Fibroblast of skin of left quadriceps (primary cell): ENCODE measurements at places on chromosomes 12 and 14.

DNA sequence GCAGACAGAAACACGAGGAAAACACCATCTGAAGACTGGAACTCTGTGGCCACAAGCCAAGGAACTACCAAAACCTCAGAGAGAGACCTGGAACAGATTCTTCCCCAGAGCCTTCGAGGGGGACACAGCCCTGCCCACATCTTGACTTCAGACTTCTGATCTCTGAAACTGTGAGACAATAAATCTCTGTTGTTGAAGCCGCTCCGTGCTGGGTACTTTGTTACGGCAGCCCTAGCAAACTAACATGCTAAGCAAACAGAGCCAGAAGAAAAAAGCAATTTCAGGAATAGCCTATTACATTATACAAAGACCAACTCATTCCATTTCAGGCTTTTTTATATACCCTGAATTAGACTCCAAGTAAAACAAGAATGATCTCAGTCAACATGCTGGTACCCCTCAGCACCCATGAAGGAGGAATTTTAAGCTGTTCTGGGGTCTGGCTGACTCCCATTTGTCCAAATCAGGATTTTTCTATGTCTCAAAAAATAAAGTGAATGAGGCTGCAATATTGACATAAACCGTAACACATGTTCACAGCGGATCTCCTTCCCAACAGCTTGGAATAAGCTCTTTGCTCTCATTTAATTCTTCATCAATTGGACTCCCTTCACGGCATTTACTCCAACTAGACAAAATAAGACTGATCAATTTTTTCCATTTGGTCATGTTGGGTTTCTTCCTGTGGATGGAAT, 190.1 kb downstream of the FOXN3 start:
- peak; percentile 25 for DNase-seq

DNA sequence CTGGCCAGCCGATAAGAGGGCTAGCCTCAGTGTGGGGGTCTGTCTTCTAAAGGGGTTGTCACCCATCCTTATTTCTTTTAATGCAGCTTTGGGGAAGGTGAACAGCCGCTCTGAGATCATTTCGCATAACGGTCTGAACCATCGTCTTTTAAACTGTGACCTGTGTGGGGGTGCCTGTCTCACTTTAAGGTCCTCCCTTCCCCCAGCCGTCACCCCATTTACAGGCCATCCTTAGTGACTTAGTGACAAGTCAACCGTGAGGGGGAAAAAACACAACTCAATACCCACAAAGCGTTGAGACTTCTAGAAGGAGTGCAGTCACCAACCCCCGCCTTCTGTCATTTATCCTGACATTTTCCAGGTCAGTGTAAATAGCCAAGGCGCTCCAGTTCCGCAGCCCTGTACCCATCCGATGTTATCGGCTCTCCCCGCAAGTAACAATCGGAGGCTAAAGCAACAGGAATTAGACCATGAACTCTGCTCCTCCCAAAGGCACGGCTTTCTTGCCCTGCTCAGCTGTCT, 505 bp upstream of the DENND5B start:
- DNase-seq = no peak

DNA sequence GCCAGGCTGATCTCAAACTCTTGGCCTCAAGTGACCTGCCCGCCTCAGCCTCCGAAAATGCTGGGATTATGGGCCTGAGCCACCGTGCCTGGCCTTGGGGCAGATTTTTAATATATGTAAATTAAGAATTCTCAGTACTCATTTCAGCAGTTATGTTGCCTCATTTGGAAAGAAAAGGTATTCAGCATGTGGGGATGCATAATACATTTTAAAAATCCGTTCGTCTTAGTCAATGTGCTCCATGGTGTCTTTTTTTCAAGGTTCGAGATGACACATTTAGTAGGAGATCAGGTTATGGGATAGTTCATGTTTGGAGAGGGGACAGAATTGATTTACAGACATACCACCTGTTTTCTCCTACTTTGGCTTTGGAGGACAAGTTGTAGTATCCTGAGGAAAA, 10.2 kb downstream of the SYNE2 start:
- no peak for DNase-seq

DNA sequence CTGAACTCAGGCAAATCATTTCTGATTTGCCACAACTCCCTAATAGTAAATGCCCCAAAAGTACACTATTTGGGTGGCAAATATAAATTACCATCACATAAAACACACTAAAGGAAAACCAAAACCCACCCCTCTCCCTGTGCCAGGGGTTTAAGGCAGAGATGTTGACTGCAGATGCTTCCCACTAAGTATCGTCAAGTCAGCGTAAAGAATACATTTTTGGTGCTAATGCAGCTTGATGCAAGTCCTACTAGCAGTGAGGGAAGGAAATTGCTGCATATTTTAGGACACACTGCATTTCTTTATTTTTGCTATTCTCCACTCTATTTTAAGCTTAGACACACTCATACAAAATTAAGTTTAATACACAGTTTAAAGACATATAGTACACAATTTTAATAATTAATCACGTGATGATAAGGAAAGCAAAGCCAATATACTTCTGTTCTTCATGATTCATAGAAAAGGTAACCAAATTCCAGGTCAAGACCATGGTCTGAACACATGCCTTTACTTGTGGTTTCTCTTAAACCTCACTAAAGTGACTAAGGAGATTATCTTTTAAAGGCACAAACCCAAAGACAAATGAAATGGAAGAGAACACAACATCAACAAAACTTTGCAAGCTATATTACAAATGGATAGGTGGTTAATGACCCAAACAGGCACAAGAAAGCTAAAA, 162.2 kb downstream of the STXBP6 start:
- DNase-seq = no peak

DNA sequence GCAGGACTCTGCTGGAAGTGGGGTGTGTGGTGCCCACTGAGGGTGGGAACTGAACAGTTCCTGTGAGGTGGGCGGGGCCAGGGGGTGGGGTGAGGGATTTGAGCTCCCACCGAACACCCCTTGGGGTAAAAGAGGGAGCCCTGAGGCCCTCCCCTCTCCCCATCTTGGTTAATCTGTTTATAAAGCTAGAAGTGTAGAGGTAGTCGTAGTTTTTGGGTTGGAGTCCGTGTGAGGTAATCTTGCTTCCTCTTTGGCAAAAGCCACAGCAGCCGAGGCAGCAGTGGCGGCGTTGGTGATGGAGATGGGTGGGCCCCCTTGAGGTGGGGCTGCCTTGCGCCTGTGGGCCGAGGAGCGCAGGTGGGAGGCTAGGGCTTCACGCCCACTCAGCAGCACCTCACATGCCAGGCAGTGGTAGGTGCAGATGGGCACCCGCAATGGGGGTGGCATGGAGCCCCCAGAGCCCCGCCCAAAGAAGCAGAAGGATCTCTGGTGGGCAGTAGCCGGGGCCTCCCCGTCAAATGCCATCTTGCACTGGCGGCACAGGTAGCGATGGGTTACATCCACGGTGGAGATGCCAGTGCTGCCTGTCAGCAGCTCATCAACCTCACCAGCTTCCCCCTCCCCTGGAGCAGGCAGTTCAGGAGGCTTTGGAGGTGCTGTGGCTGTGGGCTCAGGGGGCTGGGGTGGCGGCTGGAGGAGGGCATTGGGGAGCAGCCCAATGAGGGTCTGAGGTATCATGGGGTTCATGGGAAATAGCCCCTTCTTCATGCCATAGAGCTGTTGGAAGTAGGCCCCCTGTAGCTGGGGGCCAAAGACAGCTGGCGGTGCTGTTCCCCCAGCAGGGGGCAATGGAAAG, 29.6 kb downstream of the ZFHX2 start:
- no peak for DNase-seq

GRCh38 chr12:101186291-101186690, 23.7 kb downstream of the SLC5A8 start:
- DNase-seq = no peak

- no peak for DNase-seq
These were observed 62.5 kb upstream of the PRICKLE1 start for GRCh38 chr12:42652048-42652447.

DNA sequence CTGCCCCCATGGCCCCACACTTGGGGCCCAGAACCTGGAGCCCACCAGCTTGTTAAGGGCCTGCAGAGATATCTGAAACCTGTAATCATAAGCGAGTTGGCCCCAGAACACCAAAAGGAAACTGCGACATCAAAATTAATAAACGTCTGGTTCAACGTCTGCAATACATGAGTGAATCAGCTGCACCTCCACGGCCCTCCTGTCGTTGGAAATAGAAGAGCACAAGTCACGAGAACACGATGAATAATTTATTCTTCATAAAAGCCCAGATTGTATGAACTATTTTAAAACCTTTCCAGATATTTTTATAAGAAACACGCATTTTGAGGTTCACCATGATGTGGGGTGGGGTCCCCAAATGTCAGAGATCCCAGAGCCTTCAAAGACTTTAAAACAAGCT, 9.7 kb upstream of the CMKLR1 start:
- DNase-seq = no peak

GRCh38 chr14:56742391-56742878, 67.8 kb downstream of the OTX2 start:
- no peak for DNase-seq

GRCh38 chr12:83932011-83932410, 980.6 kb downstream of the SLC6A15 start:
- no peak for DNase-seq

DNA sequence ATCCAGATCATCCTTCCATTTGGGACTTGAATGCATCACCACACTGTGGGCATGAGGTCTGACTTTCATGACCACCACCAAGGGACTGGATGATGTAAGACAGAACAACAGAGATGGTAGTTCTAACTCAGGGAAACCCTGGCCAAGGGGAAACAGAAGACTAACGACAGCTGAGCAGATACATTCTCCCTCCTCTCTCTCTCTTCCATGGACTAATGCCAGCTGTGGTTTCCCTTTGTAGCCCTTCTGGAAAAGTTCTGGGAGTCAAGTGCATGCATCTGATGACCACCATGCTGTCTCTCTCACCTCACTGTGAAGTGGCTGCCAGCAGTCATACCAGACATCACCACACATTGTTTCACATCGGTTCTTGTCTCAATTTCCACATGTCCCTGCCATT, 3.4 kb downstream of the TAS2R30 start:
- DNase-seq = no peak

- no peak for DNase-seq
These were observed 7.2 kb downstream of the ERC1 start for GRCh38 chr12:998020-998874.

DNA sequence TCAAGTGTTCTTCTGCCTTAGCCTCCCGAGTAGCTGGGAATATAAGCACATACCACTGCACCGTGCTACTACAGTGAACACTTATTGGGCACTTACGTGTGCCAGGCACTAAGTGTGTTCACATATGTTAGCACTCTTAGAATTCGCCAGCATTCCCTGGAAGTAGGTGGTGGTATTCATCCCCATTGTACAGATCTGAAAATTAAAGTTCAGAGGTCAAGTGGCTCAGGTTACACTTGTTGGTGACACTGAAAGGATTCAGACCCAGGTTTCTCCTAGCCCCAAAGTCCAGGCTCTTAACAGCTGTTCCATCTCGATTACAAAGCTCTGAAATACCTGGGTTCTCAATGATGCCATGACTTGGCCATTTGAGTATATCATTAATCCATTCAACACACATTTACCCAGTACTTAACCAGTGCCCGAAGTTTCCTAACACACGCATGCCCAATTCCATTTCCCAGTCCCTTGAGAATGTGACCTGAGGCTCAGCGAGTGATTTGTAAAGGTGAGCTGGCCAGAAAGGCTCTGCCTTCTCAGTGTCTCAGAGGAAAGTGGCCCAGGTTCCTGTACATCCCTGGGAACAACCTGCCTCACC, 4.8 kb downstream of the MVK start:
- no peak for DNase-seq

- no peak for DNase-seq
These were observed 48.4 kb downstream of the ELK3 start for GRCh38 chr12:96242597-96242996.

- DNase-seq = no peak
These were observed 58.8 kb downstream of the ADGRD1 start for GRCh38 chr12:131012279-131013069.
